AG08395 (cell line): ENCODE measurements at places on chromosomes 1 and 21.
A peak's percentile ranks its signal among the peaks of the same experiment; 100 is the strongest.

GRCh38 chr1:19797827-19798226, 1.9 kb downstream of the TMCO4 start:
- DNase-seq: no peak

GRCh38 chr1:33738976-33739375, 124.9 kb upstream of the HMGB4 start:
- DNase-seq: no peak

DNA sequence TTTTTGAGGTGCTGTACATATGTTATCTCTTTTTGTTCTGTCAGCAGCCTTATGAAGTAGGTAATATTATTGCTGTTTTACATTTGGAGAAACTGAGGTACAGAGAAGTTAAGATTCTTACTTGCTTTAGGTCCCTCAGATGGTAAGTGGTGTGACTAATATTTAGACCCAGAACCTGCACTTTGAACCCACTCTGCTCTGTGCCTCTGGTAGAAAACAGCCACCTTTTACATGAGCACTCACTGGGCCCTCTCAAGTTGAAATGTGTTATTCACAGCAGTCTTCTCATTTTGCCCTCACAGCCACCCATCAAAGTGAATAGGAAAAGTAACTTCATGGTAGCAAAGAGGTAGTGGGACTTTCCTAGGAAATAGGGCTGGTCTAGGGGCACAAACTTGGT, 4.7 kb downstream of the NSUN4 start:
- DNase-seq: no peak

- no peak for DNase-seq
Measured at GRCh38 chr1:71193153-71193552, 112.3 kb upstream of the ZRANB2 start.

- no peak for DNase-seq
Measured at GRCh38 chr1:182637769-182638168, 33.6 kb upstream of the RGS16 start.

GRCh38 chr1:173861731-173862145, 6.1 kb downstream of the GAS5 start:
- no peak for DNase-seq

DNA sequence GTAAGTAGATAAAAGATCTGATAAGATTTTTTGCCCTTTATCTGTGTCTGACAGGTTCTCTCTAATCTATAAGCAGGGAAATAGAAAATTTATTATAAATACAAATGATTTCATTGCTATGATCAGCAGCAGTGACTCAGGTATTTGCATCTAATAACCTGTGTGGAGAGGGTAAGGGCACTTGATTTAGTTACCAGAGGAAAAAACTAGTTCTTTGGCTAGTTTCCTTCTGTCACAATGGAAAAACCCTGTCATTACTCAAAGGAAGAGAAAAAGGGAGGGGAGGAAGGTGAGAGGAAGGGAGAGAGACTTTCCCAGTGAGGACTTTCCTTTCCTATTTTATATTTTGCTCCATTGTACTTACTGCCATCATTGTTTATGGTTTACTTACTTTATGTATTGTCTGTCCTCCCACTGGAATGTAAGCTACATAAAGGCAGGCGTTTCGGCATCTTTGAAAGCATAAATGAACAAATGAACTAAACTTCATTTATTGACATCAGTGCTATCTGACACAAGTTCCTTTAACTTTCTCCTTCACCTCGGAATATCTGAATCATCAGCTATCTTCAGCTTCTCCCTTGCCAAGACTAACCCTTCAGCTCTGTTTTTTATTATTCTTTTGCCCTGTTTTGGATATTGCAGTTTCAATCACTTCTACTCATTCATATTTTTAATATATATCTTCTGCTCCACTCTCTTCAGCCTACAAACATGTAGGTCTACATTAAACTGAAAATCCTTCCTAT, 34.9 kb downstream of the WDR3 start:
- DNase-seq: no peak

DNA sequence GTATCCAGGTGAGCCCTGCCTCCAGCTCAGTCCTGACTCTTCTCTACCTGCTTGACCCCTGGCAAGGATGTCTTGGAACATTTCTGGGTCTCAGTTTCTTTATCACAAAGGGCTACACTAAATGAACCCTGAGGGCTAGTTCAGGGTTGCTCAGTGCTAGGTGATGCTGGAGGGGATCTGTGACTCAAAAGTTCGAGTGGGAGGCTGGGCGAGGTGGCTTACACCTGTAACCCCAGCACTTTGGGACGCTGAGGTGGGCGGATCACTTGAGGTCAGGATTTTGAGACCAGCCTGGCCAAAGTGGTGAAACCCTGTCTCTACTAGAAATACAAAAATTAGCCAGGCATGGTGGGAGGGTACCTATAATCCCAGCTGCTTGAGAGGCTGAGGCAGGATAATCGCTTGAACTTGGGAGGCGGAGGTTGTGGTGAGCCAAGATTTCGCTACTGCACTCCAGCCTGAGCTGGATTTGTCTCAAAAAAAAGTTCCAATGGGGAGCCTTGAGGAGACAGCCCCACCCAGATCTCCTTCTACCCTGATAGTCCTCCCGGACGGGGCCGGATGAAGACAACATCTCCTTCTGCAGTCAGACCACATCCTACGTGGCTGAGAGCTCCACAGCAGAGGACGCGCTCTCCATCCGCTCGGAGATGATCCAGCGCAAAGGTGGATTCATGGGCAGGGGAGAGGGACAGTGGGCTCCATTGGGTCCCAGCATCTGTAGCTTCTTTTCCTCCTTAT, 48.9 kb downstream of the YARS1 start:
- DNase-seq: no peak

DNA sequence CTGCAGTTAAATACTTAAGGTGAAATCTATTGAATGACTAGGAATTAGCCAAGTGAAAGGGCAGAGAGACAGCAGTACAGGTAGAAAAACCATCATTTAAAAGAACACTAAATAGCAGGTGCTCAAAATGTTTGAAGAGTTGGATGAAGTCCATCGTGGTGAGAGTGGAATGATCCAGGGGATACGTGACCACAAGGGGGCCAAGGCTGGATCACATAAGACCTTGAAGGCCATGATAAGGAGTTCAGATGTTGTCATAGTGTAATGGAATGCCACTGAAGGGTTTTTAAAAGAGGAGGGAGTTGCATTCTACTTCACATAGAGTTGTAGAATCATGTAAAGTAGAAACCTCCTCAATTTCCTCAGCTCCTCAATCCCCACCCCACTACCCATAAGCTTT, 34.8 kb upstream of the HOOK1 start:
- no peak for DNase-seq

DNA sequence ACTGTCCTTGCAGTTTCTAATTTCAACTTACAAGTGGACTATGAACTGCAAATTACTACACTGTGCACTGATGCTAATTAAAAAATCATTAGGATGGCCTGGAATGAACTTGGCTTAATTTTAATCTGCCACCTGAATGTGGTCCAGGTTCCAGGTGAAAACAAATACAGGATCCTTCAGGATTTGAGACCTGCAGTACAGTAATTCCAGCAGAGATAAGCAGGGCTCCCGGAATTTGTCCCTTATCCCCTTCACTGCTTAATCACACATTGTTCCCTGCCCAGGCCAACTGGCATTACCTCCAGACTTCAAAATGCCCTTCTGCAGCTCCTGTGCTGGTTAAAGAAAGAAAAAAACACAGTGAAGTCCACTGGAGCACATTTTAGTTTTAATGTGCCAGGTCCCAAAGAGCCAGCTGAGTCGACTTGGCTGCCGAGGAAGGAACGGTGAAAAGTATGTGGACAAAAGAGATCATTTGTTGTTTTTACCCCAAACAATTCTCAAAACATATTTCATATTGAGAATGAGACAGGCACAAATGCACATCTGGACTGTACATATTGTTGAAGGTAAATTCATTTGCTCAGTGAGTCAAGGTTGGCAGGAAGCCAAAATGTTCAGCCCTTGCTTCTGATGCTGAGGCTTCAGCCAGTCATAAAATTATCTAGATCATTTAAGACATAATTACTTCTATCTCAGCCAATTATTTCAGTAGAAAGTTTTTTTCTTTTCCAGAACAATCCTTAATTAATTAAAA, 28.3 kb downstream of the DEGS1 start:
- peak; percentile 26 for DNase-seq

DNA sequence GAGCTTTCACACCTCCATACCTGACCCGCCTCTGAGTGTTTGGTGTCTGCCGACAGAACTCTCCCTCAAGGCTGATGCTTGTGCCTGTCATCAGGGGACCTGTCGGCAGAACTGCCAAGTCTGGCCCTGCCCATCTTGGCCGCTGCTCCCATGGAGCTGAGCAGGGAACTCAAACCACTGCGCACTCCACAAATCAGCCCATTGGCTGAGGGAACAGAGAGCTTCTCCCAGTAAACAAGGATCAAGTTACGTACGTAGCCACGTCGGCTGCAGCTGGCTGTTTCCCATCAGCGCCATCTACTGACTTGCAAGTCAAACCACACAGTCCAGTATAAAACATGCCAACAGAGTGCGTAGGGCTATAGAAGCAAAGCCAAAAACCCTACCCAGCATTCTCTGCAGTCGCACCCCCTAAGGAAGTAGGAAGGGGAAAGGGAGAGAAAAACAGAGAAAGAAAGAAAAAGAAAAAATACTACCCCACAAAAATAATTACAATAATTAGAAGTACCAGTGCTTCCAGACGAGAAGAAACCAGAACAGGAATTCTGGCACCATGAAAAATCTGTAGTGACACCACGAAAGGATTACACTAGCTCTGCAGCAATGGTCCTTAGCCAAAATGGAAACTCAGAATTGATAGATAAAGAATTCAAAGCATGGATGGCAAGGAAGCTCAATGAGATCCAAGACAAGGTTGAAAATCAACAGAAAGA, 13.1 kb downstream of the KRTAP13-1 start:
- peak; percentile 1 for DNase-seq

GRCh38 chr1:112143871-112144441, 154.5 kb upstream of the KCND3 start:
- DNase-seq: no peak

DNA sequence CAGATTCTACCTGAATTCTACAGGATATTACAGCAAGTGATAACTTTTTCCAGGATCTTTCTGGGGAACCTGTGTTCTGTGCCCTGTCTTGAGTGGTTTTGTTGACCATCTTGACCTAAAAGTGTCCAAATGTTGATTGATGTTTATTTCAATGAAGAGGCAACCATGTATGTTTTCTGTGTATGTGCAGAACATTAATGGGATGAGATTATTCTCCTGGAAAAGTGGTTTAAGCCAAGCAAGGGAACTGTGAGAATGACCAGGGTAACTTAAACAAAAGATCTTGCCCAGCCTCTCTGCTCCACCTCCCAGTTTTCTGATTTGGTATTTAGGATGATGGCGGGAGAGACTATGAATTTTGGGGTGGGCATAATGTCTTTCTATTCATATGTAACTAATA, 1.0 kb upstream of the SAMD13 start:
- DNase-seq: no peak

GRCh38 chr1:223707256-223708000, 4.9 kb upstream of the CAPN2 start:
- peak; percentile 88 for DNase-seq

- DNase-seq: peak; percentile 74
Measured at GRCh38 chr1:29259802-29260441, 23.6 kb downstream of the PTPRU start.

DNA sequence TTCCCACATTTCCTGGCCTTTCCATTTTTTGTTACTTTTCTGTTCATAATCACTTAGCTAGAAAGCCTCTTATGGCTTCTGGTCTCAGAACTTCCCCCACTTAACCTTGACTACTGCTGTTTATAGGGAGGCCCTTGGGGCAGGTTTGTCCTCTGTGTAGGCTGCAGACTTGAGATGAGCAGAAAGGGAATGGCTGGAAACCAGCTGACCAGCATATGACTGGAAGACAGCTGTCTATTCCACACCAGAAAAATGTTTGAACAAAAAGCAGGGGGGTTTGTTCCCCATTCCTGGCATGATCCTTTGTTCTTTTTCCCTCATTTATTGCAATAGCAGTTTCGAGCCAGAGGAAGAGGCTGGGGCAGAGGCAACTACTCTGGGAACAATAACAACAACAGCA, 4.9 kb upstream of the SH3D21 start:
- no peak for DNase-seq

DNA sequence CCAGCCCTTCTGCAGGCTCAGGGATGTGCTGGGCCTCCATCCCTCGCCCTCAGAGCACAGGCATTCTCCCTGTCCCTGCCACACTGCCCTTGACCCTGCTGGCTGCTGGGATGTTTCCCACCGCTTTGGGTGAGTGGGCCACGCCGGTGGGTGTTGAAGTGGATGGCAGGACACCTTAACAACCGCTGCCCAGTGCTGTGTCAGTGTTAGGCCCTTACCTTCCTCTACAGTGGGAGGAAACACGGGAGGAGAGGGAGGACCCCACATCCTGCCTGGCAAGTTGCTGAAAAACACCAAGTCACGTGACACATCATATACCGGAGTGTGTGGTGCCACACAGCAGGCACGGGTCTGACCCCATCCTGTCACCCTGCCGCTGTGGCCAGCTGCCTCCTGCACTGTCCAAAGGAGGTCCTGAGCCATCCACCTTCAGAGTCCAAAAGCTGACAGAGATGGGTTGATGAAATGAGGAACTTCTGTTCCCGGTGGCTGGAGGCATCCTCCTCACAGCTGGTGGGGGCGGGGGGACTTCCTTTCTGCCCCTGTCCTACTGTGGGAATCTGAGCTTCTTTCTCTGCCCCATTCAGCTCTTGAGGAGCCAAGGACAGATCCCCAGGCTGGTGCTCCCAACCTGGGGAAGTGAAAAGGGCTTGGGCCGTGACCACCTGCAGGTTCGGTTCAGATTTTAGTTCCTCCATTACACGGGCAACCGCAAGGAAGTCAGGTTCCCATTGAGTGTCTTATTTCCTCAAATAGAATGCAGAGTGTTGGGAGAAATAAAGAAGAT, 3.2 kb upstream of the THEMIS2 start:
- no peak for DNase-seq

DNA sequence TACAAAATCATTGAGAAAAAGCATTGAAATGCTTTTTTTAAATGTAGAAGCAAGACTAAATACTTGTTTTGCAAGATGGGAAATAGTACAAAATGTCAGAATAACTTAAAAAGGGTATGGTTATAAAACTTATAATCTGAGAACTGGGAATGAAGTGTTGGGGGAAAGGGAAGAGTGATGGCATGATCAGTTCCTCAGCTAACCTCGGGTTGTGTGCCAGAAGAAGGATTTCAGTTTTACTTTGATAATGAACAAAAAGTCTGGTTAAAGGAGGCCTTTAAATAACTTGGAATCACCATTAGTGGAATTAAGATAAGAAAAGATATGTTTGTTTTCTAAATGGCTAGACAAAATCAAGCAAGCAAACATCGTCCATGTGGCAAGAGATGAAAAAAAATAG, 20.7 kb downstream of the NEK7 start:
- DNase-seq: no peak

DNA sequence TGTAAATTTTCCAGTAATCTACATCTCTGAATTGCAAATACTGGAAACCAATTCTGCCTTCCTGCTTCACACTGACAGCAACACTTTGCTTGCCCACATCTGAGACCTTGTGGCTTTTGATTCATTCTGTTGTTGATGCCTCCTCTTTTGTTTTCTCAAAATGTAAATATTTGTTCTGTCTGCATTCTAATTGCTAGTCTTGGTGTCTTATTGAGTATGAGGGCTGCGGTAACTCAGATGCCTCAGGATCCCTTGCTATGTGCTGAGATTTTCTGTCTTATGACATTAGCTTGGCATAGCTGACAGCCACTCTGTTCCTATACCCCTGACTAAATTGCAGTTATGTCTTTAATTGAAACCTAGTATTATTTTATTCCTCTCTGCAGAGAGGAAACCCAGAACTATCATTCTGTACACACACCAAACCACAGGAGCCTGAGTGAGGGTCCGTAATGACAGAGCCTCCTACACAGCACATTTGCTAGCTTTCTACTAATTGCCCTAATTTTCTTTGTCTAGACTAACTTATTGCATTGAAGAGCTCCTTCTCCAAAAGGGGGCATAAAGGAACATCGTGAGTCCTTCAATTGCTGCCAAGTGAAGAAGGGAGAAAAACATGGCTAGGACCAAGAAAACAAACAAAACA, 72.1 kb downstream of the GREM2 start:
- no peak for DNase-seq
